ENCODE measurements at places on chromosomes 6 and 20.

GRCh38 chr6:115004982-115005381, 662.2 kb upstream of the HS3ST5 start:
- DNase-seq: peak; percentile 41

- no peak for DNase-seq
Measured at GRCh38 chr6:31572041-31572911, at the start of gene LTA. Gene LTA (plus strand): TSS chr6:31572289. CDS start chr6:31572743, 454 bp downstream.

DNA sequence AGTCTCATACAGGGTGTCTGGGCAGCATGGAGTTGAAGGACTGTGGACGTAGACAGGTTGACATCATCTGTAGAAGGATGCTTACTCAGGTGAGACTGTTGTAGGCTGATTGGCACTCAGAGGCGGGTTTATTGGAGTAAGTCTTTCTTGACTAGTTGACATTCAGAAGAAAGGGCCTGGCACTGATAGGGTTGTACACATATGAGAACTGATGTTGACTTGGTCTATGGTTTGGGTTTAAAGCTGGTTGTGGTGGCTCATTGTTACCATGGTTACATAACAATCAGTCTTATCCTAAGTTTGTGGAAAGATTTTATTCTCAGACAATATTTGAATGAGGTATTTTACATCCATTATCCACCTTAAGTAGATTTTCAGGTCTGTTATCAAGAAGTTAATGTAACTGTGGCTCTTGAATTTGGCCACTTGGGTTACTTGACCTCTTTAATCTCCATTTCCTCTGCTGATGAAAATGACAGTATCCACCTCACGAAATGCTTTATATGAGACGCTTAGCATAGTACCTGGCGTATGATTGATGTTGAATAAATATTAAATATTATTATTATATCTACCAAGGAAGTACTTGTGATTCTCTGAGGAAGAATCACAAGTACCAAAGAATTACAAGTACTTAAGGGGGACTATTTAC, 109.3 kb downstream of the DNAH8 start:
- DNase-seq: no peak

GRCh38 chr6:113487489-113488058, 369.6 kb upstream of the MARCKS start:
- no peak for DNase-seq

- no peak for DNase-seq
Measured at GRCh38 chr20:21106171-21107017, at the start of gene LINC00237. Gene LINC00237 (minus strand): TSS chr20:21106358.

- no peak for DNase-seq
Measured at GRCh38 chr6:144277605-144278227, 7.4 kb upstream of the UTRN start.

GRCh38 chr6:109503327-109504224, 20.6 kb upstream of the ZBTB24 start:
- DNase-seq: peak; percentile 59

DNA sequence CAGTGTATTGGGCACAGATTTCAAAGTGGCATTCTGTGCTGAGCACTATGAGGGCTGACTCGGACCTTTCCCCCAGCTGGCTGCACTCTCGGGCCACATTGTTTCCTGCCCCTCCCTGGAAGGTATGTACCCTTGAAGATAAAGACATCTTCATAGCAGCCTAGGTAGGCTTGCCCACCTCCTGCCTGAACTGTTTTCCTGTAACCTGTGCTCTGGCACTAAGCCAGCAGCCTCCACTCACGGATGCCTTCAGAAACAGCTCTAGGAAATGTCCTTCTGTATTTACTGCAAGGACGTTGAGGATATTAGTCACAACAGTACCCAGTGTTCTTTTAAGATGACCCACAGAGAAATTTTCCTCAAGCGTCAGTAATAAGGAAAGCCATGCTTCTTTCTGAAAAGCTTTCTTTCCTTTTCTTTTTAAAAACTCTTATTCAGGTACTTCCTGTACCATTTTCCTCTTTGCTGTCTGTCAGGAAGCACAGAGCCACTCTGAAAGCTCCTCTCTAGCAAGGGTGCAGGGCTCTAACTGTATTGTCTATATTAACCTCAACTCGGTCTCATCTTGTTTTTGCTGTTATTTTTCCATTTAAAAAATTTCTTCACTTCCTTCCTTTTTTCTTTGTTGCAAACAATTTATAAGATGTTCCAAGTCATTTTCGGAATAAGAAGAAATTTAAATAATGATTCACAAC, 43.5 kb downstream of the TTI1 start:
- no peak for DNase-seq

DNA sequence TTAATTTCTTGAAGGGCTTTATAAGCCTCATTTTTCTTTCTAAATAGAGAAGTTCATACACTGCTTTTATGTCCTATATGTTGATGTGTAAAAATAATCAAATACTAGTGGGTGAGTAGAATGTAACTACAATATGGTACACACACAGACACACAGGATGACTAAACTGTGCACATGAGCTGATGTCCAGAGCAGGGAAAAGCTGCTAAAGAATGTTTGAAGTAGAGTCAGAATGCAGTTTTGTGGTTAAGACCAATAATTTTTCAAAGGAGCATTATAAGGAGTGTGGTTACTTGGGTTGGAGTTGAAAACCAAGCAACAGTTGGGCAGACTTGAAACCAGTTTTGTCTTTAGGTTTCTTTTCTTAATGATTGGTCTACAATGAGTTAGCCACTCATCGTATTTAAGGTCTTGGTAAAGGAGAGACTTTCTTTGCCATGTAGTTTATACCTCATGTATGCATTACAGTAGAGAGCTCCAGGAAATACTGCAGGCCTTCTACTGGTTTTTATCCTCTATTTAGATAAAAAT, 196.6 kb downstream of the ESR1 start:
- DNase-seq: no peak

DNA sequence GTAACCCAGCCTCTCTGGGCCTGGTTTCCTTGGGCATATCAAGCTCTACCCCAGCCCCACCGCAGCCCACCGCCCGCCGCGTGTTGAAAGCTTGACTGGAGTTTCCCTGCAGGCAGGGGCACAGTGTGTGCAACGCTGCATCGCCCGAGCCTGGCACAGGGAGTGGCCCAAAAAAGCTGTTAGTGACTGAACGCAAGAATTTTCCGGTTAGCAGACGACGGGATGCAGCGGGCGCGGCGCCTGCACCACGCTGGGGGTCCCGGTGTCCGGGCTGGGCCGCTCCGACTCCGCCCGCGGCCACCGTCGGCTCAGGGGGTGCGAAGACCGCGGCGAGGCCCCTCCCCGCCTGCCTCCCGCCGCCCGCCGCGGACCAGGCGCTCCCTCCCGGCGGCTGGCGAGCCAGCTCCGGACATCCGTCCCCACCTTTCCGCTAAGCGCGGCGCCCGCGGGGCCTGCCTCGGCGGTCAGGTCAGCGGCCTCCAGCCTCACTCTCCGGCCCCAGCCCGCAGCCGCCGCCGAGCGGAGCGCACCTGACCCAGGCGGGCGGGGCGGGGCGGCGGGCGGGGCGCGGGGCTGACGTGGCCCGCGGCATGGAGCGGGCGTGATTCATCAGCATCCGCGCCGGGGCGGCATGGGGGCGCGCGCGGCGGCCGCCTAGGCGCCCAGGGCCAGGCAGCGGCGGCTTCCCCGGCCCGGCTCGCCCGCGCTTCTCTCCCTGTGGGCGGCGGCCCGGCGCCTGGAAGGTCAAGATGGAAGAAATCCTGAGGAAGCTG, at the start of gene ARFGEF3:
ARFGEF3 (plus strand) TSS at position 602 of the 773 bp plus-strand sequence; CDS start at position 750, 148 bp downstream.
- peak; percentile 30 for DNase-seq

- DNase-seq: no peak
Measured at GRCh38 chr20:35339007-35339406, 46.8 kb upstream of the FAM83C start.

GRCh38 chr6:127768223-127768622, 132.6 kb downstream of the THEMIS start:
- no peak for DNase-seq

- DNase-seq: no peak
Measured at GRCh38 chr20:33013701-33014326, 6.3 kb downstream of the BPIFB2 start.

- DNase-seq: no peak
Measured at GRCh38 chr6:138989098-138989983, 1.3 kb upstream of the REPS1 start.

GRCh38 chr6:6699741-6700367, 111.3 kb downstream of the LY86 start:
- DNase-seq: peak; percentile 93

- no peak for DNase-seq
Measured at GRCh38 chr6:67009818-67010217, 1302.8 kb upstream of the EYS start.

GRCh38 chr6:5305968-5306626, 44.8 kb downstream of the FARS2 start:
- DNase-seq: no peak

GRCh38 chr20:43379239-43379917, 78.3 kb upstream of the SRSF6 start:
- DNase-seq: no peak

DNA sequence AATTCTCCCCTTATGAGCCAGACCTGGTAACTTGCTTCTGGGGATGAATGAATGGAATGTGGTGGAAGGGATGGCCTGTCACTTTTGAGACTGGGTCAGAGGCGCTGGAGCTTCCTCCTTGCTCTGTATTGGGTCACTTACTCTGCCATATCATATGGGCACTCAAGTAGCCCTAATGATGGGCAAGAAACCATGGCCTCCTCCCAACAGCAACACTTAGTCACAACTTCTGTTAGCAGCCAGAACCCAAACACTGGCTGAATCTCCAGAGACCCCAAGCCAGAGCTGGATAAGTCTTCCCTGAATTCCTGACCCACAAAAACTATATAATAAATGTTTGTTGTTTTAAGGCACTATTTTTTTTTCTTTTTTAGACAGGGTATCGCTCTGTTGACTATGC, 5.5 kb downstream of the E2F1 start:
- no peak for DNase-seq

GRCh38 chr6:167960579-167960978, 36.9 kb upstream of the KIF25 start:
- DNase-seq: no peak

DNA sequence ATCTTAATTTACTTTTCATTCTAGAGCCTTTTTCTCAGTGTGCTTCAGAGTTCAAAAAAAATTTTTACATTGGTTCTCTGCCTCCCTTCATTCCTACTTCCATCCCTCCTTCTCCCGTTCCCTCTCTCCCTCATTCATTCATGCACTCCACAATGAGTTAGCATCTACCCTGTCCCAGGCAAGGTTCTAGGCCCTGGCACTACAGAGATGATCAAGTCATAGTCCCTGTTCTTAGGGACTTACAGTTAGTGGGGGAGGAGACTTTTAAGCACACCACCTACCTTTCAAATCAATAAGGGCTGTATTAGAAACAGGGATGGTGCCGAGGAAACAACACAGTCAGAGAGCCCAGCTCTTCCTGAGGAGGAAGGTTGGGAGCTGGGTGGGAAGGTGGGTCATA, 40.3 kb downstream of the MAP3K5 start:
- no peak for DNase-seq

GRCh38 chr6:38714239-38715015, 684 bp upstream of the DNAH8 start:
- DNase-seq: no peak

- no peak for DNase-seq
Measured at GRCh38 chr20:35015863-35016193, 60.2 kb downstream of the MYH7B start.

- no peak for DNase-seq
Measured at GRCh38 chr6:142300302-142300701, 1.5 kb upstream of the ADGRG6 start.

DNA sequence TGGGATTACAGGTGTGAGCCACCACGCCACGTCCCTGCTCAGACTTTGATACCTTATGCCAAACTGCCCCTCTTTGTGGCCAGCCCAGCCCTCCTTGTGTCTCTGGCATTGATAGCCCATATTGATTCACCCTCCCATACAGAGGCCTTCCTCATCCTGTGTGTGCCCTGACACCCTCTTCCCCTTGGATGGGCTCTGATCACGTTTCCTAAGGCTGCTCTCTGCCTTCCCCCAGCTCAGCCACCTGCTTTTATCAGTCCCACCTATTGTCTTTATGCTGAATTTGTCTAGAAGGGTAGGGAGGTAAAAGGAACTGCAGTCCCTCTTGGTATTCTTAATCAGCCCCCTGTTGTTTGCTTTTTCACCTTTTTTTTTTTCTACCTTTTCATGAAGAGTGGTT, 95.9 kb downstream of the CDKAL1 start:
- DNase-seq: no peak

DNA sequence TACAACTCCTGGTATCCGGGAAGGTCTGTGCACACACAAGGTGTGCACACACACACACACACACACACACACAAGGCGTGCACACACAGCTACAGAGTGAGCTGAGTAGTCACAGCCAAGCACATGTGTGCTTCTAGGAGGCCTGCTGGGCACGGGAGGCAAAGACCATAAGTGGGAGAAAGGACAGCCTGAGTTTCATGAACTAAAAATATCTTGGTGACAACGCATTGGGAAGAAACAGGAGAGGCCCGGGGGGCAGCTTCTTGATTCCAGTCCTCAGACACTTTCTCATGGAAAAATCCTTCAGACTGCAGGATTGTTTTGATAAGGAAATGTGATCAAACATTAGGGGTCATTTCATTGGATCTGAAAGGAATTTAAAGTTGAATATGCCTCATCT, 2.6 kb downstream of the TRAF3IP2 start:
- peak; percentile 84 for DNase-seq

GRCh38 chr6:130376936-130377335, 11.1 kb downstream of the TMEM200A start:
- DNase-seq: no peak

DNA sequence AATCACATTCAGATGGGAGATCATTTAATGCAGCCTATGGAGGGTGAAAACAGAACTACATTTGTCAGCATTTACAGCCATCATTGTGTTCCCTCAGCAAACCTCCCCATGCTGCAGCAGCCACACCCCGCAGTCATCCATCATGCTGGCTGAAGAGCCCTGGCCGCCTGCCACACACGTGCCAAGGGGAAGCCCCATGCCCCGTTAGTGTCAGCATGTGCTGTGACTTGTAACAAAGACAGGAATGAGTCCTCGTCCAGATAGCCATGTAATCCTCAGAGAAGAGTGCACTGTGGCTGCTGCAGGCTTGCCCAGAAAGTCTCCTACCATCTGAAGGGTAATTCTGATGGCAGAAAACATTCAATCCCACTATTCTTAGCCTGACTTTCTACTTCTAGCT, 1097.8 kb downstream of the KIF16B start:
- DNase-seq: peak; percentile 72

DNA sequence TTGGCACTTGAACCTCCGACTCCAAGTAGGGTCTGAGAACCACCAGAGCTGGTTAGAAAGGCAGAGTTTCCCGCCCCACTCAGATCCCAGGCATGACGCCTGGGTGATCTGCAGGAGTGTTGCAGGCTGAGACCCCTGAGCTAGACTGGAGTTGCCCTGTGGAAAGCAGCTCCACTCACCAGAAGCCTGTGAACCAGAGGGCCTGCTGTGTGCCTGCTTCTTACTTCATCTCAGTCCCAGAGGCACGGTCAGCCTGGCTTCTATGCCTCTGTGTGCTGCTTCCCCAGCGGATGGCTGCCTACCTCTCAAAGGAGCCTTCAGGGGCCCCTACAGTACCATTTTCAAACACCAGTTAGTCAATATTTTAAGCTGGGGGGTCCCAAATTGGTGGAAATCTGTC, 15.6 kb upstream of the CCN6 start:
- no peak for DNase-seq
